ENCODE measurements at places on chromosomes 7 and 10. TPM values are rescaled to one million over a fixed set of nuclear protein-coding genes. Genes with fewer than 3 reads are reported as not detected.

The GBX1 gene
- polyA plus RNA-seq, result not detected

The CYP2E1 gene
- 4.0 TPM for polyA plus RNA-seq

The ACSM6 gene
- not detected for polyA plus RNA-seq

The SCIN gene
- not detected for polyA plus RNA-seq

The SLC16A9 gene
- polyA plus RNA-seq, result 185 TPM

The CTTNBP2 gene
- 53.5 TPM for polyA plus RNA-seq

The BUD23 gene
- polyA plus RNA-seq, result 82.9 TPM

The CDK13 gene
- 29.6 TPM for polyA plus RNA-seq

The SSC4D gene
- polyA plus RNA-seq, result not detected

The CDNF gene
- 1.5 TPM for polyA plus RNA-seq

The OPALIN gene
- not detected for polyA plus RNA-seq

The FRMPD2 gene
- polyA plus RNA-seq, result not detected

The SH2D4B gene
- polyA plus RNA-seq, result 1.6 TPM

The PAPOLB gene
- 0.10 TPM for polyA plus RNA-seq

The FGL2 gene
- 0.10 TPM for polyA plus RNA-seq

All from neural cell (in vitro differentiated cells).